Activated CD4-positive, alpha-beta T cell treated with anti-CD3 and anti-CD28 coated beads for 1 hour (primary cell): ENCODE measurements at places on chromosomes 3 and 15.

DNA sequence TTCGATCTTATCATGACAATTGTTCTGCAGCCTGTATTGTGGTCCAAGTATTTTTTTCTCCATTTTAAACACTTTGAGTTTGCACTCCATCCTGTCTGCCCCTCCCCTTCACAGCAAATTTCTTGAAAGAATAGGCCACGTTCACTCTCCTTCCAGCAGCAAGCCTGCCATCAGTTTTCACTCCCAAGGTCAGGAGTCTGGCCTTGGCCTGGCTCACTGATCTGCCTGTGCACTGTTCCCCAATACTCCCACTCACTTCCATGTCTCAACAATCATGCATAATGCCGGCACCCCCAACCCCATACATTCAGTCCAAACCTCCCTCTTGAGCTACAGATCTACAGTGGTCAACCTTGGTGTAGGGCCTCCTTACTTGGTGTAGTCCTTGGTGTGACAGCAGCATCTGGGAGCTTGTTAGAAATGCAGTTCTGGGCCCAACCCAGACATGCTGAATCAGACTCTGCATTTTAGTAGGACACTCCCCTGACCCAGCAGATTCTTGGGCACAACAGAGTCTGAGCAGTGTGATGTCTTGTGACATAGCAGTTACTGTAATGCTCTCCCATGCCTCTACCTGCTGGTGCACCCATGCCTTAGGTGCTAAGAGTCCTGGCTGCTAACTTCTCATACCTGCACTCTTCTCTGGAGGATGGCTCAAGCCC is 58.3 kb upstream of the XCR1 start:
- no peak for DNase-seq

DNA sequence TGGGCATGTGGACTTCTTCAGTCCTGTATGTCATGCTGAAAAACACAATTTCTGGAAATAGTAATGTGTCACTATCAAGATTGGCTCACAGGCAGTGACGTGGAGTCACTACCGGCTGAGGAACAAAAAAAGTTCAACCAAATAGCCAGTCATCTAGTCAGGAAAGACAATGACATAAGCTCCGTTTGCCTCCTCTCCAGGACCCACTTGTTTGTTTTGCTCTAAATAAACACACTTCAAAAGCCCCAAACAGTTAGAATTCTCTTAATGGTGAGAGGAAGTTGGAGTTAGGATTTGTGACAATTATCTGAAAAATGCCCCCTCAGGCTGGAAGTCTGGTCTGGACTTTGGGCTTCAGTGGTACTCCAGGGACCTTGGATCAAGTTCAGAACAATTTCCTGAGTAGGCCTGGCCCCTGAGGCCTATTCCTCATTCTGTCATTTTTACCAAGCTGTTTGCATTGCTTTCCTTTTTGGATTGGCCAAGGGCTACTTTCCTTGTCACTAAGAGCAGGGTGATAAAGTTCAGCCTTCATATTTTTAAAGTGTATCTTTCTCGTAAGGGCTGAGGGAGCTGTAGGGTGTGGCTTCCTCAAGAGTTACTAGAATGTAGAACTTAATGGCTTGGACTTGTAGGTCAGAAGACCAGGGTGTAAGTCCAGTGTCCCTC is 98.9 kb downstream of the EOMES start:
- DNase-seq: no peak

DNA sequence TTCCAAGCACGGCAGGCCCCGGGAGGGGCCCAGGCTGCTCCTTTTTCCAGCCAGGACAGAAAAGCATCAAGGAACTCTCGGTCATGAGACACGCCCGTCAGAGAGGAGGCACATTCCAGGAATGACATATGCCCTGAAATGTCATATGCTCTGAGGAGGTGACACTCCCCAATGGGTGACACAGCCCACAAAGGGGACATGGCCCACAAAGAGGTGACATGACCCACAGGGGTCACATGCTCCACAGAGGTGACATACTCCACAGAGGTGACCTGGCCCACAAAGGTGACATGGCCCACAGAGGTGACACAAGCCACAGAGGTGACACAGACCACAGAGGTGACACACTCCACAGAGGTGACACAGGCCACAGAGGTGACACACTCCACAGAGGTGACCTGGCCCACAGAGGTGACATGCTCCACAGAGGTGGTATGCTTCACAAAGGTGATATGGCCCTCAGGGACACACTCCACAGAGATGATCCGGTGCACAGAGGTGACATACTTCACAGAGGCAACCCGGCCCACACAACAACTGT is 79.2 kb downstream of the ABHD5 start:
- peak; percentile 19 for DNase-seq

GRCh38 chr15:56052395-56053045 is 59.1 kb upstream of the NEDD4 start:
- no peak for DNase-seq

DNA sequence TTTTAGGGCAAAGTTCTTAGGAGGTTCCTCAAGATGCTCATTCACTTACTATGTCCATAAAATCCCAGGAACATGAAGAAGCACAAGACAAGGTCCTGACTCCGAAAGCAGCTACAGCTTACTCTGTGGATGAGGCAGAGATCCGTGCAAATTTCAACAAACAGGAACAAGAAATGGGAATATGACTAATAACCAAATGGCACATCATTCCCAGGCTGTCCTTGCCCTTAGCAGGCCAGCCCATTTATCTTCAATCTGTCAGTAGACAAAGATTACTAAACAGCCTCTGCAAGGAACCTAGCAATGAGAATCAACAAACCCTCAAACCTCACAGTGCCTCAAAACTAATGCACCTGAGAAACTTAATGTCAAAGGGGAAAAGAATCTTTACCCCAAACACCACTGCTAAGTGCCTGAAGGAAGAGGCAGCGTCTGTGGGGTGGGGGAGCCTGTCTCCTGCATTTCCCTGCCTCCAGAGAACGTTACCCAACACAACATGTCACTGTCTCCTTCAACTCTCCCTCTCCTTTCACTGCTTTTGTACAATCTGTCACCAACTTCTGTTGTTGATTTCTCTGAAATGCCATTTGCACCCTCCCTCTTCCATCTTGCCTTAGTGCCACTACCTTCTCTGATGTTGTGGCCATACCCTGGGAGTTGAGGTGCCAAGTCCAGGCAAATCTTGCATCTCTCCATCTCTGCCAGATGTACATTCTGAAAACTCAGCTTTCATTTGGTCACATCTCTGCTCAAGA is 4.8 kb downstream of the TNFAIP8L3 start:
- DNase-seq: no peak

GRCh38 chr15:72766025-72766424 is 17.5 kb downstream of the ADPGK start:
- no peak for DNase-seq

DNA sequence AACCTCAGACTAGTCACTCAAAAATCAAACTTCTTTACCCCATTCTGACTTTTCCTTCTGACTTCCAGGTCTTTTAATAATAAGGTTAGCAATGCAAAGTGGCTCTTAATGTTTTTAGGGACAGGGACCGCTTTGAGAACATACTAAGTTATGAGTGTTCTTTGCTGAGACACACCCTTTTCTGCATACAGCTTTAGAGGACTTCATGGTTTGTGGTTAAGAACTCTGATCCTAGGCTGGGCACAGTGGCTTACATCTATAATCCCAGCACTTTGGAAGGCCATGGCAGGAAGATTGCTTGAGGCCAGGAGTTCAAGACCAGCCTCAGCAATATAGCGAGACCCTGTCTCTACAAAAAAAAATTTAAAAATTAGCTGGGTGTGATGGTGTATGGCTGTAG is 85.8 kb upstream of the CACNA2D3 start:
- DNase-seq: no peak

- no peak for DNase-seq
Measured at GRCh38 chr15:73383310-73384189, 14.8 kb upstream of the HCN4 start.

GRCh38 chr3:32455609-32456428 is 46.8 kb downstream of the CMTM6 start:
- DNase-seq: no peak

GRCh38 chr3:55571913-55572312 is 84.8 kb upstream of the WNT5A start:
- DNase-seq: no peak

- DNase-seq: no peak
Measured at GRCh38 chr3:105866656-105867653, 1.9 kb downstream of the CBLB start.

DNA sequence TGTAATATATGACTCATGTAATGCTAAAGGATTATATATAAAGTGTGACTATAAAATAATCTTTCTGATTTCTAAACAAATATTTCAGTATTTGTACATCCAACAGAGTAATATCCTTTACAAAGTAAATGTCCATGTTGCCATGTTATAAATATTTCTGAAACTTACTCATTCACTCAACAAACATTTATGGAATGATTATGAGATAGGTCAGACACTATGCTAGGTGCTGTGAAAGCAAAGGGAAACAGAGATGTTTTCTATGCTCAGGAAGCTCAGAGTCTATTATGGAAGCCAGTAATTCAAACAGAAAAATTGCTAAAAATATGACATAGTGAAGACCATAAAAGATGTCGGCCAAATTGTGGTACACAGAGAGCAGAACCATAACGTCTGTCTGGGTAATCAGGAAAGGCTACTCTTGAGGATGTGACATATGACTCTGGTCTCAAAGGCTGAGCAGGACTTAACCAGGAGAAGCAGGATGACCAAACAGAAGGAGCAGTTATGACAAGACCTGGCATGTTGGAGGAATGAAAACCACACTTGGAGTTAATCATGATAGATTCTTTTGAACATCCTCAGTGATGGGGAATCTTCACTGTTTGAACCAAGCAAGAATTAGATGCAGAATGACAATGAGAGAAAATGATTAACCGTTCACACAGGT is 39.0 kb upstream of the MYO5C start:
- no peak for DNase-seq

GRCh38 chr15:40102897-40103858 is 5.5 kb downstream of the BMF start:
- no peak for DNase-seq

GRCh38 chr15:100318880-100319279 is 22.9 kb downstream of the ADAMTS17 start:
- no peak for DNase-seq

DNA sequence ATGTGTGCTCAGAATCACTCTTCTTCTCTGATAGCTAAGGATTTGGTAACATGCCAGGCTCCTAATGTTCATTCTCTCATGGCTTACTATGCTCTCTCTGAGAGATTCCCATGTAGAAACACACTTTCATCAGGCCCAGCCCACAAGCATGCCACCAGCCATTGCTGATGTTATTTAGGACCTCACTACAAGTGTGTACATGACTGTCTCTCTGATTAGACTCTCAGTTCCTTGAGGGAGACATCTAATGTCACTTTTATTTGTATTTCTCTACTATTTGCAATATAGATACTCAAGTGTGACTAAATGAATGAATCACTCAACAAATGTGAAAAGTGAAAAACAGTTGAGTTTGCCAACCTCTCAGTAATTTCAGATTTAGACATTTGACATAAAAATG is 84.3 kb upstream of the ARL6 start:
- no peak for DNase-seq

GRCh38 chr15:75164625-75165350 is 36.9 kb upstream of the C15orf39 start:
- DNase-seq: no peak

DNA sequence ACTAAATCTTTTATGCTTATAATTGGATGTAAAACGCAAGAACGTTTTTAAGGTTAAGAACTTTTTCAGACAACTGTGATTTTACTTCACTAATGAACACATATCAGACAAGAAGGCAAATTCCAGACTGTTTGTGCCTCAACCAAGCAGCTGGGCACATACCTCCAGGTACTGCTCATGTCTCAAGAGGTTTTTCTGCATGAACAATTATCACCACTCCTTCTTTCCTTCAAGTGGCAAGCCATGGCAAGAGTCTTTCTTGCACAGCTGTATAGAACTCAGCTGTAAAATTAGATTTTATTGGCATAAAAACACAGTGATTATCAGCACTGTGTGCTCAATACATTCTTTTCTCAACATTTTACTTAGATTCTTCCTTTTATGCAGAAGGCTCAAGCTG is 64.3 kb downstream of the FNDC3B start:
- DNase-seq: no peak

DNA sequence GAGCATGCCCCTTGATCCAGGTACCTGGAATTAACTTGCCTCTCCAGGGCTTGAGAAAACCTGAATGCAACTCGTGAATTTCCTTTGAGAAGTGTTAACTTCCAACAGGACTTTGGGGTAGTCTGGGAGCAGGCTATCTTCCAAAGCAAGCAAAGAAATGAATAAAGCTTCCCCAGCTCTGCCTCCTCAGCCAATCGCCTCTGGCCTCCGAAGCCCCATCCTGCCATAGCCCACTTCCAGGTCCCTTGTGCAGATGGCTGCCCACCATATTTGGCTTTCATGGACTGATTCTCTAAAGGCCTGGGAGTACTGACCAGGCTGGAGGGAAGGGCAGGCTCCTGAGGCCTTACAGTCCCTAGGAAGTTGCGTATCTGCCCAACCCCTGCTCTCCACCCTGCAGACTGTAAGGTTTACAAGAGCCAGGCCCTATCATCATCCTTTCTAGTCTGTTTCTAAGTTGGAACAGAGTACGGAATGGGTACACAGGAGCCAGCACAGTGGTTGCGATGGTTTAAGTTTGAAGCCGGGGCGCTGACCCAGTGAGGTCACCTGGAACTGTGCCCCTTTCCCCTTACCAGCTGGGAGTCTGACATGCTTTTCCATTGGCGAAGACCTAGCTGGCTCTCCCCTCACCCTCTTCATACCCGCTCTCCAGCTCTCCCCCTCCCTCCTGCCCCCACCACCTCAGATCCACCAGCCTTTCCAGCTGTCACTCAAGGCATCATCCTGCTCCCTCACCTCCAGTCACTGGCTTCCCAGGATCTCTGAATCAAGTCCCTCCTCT is 1.1 kb upstream of the PML start:
- no peak for DNase-seq

GRCh38 chr3:25335356-25335755 is 92.7 kb upstream of the RARB start:
- no peak for DNase-seq

DNA sequence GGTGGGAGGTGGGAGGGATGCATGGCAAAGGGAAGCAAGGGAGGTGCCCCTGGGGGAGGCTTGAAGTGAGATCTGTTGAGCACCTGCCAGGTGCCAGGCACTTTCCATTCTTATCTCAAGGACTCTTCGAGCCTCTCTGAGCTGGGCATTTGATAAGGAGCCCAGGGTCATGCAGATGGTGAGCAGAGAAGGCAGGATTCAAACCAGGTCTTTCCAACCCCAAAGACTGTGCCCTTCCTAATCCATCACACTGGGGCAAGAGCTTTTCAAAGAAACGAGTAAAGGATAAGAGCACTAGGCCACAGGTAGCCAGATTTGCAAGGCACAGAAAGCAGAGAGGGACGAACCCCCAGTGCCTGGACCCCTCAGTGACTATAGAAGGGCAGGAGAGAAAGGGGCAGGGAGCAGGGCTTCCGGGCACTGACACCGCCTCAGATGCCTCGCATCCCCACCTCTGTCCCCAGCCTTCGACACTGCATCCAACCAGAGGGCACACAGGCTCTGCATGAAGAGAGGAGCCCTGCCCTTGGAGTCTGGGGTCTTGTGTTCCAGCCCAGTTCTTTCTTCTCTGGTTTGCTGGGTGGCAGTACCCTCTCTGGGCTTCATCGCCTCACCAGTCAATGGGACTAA is 21.0 kb downstream of the IGDCC4 start:
- DNase-seq: no peak

GRCh38 chr3:151750181-151750580 is 16.5 kb downstream of the AADACL2 start:
- no peak for DNase-seq

GRCh38 chr3:89303701-89304100 is 196.3 kb downstream of the EPHA3 start:
- no peak for DNase-seq

- DNase-seq: no peak
Measured at GRCh38 chr3:15592968-15593367, 8.4 kb downstream of the HACL1 start.
